ENCODE measurements at places on chromosomes 16 and 17.

GRCh38 chr16:58481931-58482330, 18.0 kb upstream of the NDRG4 start:
- no peak for DNase-seq

GRCh38 chr16:75044800-75045361, 46.1 kb downstream of the ZNRF1 start:
- peak; percentile 22 for DNase-seq

DNA sequence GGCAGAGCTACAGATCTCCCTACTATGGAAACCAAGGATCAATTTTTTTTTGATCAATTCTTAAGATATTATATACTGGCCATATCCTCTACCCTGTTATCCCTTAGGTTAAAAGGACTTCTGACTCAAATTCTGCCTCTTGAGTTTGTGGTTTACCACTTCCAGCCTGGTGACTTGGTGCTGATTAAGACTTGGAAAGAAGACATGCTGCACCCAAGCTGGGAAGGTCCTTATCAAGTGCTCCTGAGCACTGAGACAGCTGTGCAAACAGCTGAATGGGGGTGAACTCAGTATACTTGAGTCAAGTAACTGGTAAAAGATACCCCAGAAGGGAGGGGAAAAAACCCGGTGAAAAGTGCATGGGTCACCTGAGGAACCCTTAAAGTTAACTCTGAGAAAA, 20.5 kb upstream of the SPACA3 start:
- DNase-seq: peak; percentile 16

GRCh38 chr16:69244336-69244735, 57.4 kb downstream of the SNTB2 start:
- no peak for DNase-seq
